ENCODE measurements at places on chromosomes 4 and X. TPM values are rescaled to one million over a fixed set of nuclear protein-coding genes. Genes with fewer than 3 reads are reported as not detected.

DNA sequence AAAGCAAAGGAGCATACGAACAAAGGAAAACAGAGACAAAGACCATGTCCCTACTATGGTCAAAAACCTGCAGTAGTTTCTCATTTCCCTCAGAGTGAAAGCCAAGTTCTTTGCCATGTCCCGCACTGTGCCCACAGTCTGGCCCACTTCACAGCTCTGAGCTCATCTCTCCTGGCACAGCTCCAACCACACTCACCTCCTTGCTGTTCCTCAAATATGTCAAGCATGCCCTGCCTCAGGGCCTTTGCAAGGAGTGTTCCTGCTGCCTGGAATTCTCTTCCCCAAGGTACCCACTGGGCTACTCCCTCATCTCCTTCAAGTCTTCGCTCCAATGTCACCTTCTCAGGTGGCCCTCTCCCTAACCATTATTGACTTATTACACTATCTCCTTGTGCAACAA lies 72.1 kb downstream of the COX18 start:
- no peak for DNase-seq

- DNase-seq = no peak
Measured at GRCh38 chr4:87500092-87500462, 29.1 kb downstream of the SPARCL1 start.

DNA sequence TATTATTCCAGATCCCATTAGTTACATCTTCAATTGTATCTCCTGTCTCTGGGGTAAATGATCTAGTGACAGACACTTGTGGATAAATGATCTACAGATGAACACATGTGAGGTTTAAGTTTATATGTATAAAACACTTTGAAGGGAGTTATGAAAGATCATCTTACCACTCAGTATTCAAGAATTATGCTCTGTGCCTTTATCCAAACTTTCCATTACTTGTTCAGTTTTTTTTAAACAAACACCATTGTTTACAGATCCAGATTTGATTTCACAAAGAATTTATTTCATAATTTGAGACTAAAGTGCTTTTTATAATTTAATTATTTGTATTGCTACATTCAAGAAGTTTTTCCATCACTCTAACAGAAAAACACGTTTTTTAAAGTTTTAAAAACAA lies 142.5 kb downstream of the HHIP start:
- no peak for DNase-seq

The AR gene
- 7.7 TPM for total RNA-seq

GRCh38 chr4:4735136-4735750 lies 124.2 kb upstream of the MSX1 start:
- no peak for DNase-seq

GRCh38 chr4:109091727-109092409 lies 210.6 kb downstream of the COL25A1 start:
- no peak for DNase-seq

The TMPRSS11F gene
- 0.86 TPM for total RNA-seq

DNA sequence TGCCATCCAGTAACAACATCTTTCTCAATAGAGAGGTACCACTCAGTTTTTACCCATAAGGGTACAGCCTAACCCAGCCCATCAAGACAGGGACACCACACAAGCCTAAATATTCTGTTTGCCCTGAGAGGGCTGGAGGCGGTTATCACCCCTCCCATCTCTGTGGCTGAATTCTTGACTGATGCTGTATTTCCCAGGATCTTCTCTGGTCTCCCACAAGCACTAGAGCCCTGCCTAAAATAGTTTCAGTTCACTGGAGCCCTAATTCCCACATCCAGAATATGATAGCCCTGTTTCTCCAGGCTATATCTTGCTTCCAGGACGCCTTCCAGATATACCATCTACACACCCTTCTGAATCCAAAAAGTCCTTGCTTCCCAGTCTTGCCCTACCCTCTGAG lies 91.6 kb upstream of the NMU start:
- no peak for DNase-seq

DNA sequence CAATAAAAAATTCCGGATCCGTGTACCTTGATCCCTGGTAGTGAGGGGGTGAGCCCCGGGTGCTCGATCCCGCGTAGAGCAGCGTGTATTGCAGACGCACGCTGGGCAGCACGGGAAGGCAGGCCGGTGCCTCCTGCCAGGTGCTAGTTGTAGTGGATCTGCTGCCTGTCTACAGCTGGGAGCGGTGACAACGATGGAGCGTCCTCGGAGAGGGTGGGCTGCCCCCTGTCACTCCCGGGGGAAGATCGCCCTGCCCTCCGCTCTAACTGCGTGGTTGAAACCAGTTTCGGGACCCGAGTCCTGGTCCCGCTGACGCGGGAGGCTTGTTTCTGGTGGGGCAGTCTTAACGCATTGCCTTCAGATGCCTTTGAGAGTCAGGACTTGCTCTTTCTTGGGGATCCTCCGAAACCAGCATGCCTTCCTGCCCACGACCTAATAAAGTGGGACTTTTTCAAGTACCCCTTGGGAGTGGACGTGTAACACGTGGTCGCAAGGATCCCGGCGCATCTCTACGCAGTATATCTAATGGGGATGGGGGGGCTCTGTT lies 2.7 kb upstream of the NKX6-1 start:
- no peak for DNase-seq

The CSN1S1 gene
- not detected for total RNA-seq

GRCh38 chr4:111070390-111070789 lies 447.5 kb upstream of the PITX2 start:
- DNase-seq = no peak

DNA sequence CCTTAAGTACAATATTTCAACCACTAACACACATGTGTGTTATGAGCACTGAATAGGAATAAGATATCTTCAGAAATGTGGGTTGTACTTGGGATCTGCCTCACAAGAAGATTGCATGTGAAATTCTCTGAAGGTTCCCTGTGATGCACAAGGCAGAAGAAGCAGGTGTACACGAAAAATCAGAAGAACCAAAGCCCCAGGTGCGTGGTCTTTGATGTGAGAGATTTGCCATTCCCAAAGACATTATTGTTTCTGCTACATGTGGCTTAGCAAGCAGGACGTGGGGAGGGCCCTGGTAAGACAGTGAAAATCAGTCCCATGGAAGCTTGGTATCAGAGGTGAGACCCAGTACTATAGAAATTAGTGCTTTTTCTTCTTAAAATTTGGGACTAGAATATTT lies 13.0 kb upstream of the SPRY1 start:
- no peak for DNase-seq

DNA sequence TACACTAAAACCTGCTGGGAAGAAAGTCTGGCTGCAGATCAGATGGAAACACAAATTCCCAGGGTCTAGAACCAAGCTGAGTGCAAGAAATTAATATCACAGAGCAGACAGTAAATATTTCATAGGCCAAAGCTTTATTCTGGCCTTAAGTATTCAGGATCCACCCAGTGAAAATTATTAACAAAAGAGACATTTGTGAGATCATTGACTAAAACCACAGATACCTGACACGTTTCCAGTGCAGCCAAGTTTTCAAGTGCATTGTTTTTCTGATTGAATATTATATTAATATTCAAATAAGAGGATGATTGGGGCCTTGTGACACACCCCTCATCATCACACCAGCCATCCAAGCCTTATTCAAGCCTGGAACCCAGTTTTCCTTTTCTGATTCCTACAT lies 10.3 kb downstream of the ELOVL6 start:
- DNase-seq = no peak

The MAGEB1 gene
- not detected for total RNA-seq

DNA sequence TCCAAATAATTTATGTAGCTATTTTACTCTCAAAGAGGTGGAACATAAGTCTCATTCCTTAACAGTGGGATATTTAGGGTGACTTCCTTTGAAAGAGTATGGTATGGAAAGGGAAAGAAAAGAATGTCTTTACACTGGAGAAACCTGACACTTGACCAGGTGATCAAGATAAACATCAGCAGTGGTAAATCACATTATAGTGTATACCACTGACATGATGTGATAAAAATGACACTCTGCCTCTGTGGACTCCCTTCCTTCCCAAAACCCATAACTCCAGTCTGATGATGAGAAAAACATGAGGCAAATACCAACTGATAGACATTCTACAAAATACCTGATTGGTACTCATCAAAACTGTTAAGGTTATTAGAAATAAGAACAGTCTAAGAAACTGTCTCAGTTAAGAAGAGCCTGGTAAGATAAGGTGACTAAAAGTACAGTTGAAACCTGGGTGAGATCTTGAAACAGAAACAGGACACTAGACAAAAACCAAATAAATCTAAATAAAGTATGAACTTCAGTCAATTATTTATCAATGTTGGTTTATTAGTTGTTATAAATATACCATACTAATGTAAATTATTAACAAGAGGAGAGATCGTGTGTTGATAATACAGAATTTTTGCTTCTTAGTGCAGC lies 144.2 kb upstream of the PCDH18 start:
- no peak for DNase-seq

The GIMD1 gene
- total RNA-seq = not detected

The PABPC1L2A gene
- not detected for total RNA-seq

GRCh38 chr4:173213296-173213695 lies 44.7 kb downstream of the GALNT7 start:
- DNase-seq = no peak

The CEP135 gene
- 15.5 TPM for total RNA-seq

- no peak for DNase-seq
Measured at GRCh38 chr4:108058685-108059440, 69.2 kb downstream of the HADH start.

The ENAM gene
- not detected for total RNA-seq

GRCh38 chr4:9845791-9846493 lies 64.5 kb downstream of the DRD5 start:
- DNase-seq = no peak

The GC gene
- not detected for total RNA-seq

DNA sequence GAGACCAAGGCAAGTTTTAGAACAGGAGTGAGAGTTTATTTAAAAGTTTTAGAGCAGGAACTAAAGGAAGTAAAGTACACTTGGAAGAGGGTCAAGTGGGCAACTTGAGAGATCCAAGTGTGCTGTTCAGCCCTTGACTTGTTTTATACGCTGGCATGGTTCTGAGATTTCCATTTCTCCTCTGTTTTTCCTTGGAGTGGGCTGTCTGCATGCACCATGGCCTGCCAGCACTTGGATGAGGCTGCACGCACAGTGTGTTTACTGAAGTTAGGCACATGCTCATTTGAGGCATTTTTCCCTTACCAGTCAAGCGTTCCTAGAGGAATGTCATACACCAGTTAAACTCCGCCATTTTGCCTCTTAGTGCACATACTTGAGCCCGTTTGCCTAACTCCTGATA lies 8.7 kb upstream of the ZNF674 start:
- no peak for DNase-seq

The UGT2B10 gene
- not detected for total RNA-seq

The CPEB2 gene
- total RNA-seq = 4.8 TPM

DNA sequence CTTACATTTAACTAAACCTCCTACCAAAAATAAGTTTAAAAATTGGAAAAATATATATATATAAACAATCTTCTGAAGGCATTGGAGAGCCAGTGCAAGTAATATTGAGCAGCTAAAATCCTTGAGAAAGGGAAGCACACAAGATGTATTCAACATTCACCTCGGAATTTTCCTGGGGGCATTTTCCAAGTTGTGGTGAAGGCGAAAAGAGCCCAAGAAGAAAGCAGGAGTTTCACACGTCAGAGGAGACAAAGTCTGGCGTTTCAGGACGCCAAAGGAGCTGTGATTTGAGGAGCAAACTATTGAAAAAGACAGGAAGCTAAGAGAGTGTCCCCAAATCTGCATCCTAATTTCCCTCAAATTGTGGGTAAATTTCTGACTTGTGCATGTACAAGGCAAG lies 9.1 kb upstream of the GASK1B start:
- DNase-seq = no peak

DNA sequence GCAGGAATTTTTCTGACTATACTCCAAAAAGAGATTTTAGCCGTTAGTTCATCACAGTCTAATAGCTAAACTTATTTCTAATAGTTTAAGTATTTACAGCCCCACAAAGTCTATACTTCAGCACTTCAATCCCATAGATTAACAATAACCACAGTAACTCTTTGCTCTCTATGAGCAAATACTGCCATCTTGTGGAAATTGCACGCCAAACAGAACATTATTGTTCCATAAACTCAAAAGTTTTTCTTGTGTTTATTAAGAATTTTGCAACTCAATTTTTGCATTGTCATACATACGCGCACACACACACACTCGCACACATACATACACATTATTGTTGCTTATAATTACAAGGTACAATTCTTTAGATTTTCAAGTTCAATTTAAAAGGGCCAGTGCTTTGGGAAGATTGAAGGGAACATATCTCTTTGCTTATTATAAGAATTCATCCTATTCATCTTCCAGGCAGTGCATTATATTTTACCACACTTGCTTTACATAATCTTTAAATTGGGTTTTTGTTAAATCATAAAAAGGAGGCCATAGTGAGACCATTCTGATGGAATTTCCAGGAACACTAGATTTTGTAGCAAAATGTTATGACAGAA lies 63.8 kb upstream of the ATOH1 start:
- DNase-seq = no peak

The UGT8 gene
- 1.6 TPM for total RNA-seq

DNA sequence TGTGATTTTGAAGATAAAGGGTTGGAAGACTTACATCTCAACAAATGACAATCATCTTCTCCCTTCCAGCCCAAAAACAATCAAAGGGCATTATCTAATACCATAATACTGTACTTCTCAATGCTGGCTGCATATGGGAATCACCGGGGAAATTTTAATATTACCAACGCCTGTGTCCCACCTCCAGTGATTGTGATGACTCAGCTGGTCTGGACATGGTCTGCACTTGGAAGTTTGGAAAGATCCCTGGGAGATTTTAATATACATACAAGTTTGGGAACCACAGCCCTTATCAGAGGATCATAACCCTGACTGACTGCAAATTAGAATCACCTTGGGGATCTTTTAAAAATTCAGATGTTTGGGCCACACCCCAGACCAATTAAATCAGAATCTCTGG lies 29.9 kb downstream of the ARL13A start:
- no peak for DNase-seq

- DNase-seq = no peak
Measured at GRCh38 chr4:24382381-24382780, 202.0 kb downstream of the DHX15 start.

DNA sequence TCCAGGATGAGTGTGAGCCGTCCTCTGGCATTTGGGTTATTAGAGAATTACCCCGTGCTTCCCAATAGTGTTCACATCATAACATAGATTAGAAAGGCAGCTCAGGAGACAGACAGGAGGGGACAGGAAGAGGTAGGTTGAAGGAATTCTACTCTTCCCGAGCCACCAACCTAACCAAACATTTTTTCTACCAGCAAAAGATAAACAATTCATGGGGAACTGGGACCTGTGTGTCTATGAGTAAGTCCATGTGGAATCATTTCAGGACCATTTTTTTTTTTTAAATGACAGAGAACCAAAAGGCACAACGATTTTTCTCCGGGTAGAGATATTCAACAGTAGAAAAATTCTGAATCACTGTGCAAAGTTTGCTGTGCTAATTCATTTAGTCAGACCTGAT lies 174.2 kb upstream of the ETNPPL start:
- no peak for DNase-seq

All from mesothelial cell of epicardium (in vitro differentiated cells).